ENCODE measurements at places on chromosomes 6 and 20. TPM values are rescaled to one million over a fixed set of nuclear protein-coding genes. Genes with fewer than 3 reads are reported as not detected.

Gene BHLHE23
- not detected for total RNA-seq

Gene MLN
- total RNA-seq: not detected

Gene PROKR2
- total RNA-seq: not detected

Gene RPS10
- 2,169 TPM for total RNA-seq

Gene BCL2L1
- total RNA-seq: 126 TPM

Gene GSTA2
- total RNA-seq: not detected

Gene BACH2
- 49.2 TPM for total RNA-seq

All from activated CD4-positive, alpha-beta memory T cell treated with anti-CD3 and anti-CD28 coated beads for 36 hours (primary cell).